Keratinocyte (primary cell): ENCODE measurements at places on chromosomes 11 and 22. TPM values are rescaled to one million over a fixed set of nuclear protein-coding genes. Genes with fewer than 3 reads are reported as not detected.
A peak's percentile ranks its signal among the peaks of the same experiment; 100 is the strongest.

GRCh38 chr22:27546157-27546935 is 255.2 kb downstream of the MN1 start:
- no peak for DNase-seq
- no peaks in the 10 kb centered on the region for H3K27me3 ChIP-seq
- H3K36me3 ChIP-seq = no peaks in the 10 kb centered on the region

The POGLUT3 gene
- 1.4 to 3.7 TPM (median 2.5 TPM) in 3 replicates for polyA plus RNA-seq

- H3K36me3 ChIP-seq = no peaks in the 10 kb centered on the region
- no peak for DNase-seq
- H3K27ac ChIP-seq = no peak overlapping the region
- H3K27me3 ChIP-seq = no peaks in the 10 kb centered on the region
- H3K4me1 ChIP-seq = no peaks in the 10 kb centered on the region
Observed at GRCh38 chr11:22561283-22561682, 64.3 kb downstream of the FANCF start.

The ZNRF3 gene
- 2.1 to 4.0 TPM (median 2.6 TPM) in 3 replicates for polyA plus RNA-seq

The ROBO4 gene
- polyA plus RNA-seq = 0.94 to 2.3 TPM (median 0.98 TPM) in 3 replicates

GRCh38 chr11:123202155-123203151 is 7.4 kb upstream of the CLMP start:
- H3K27me3 ChIP-seq = no peaks in the 10 kb centered on the region
- H3K36me3 ChIP-seq = no peaks in the 10 kb centered on the region
- no peak for DNase-seq
- H3K4me3 ChIP-seq = no peak overlapping the region
- no peak overlapping the region for H3K27ac ChIP-seq

The WBP2NL gene
- polyA plus RNA-seq = 0.04 to 0.07 TPM in 2 of 3 replicates, not detected in the other

The PTPRJ gene
- 0.57 to 0.84 TPM (median 0.58 TPM) in 3 replicates for polyA plus RNA-seq

GRCh38 chr11:46534711-46535110 is 59.1 kb downstream of the AMBRA1 start:
- DNase-seq = no peak
- no peaks in the 10 kb centered on the region for H3K36me3 ChIP-seq
- no peak overlapping the region for H3K4me3 ChIP-seq
- no peak overlapping the region for H3K27ac ChIP-seq

The OR2AG2 gene
- polyA plus RNA-seq = 0.04 to 0.11 TPM (median 0.08 TPM) in 3 replicates

The DENND6B gene
- polyA plus RNA-seq = 0.94 to 3.1 TPM (median 1.4 TPM) in 3 replicates

The USP28 gene
- polyA plus RNA-seq = 24.1 to 37.4 TPM (median 31.0 TPM) in 3 replicates

- peaks cover 23% of the 10 kb centered on the region for H3K4me1 ChIP-seq
- H3K4me3 ChIP-seq = peak overlapping the region; percentile 95
- H3K36me3 ChIP-seq = no peaks in the 10 kb centered on the region
Observed at GRCh38 chr22:35840302-35840739, 122.6 kb downstream of the APOL5 start.

- no peaks in the 10 kb centered on the region for H3K36me3 ChIP-seq
- no peak overlapping the region for H3K27ac ChIP-seq
- H3K4me3 ChIP-seq = no peak overlapping the region
- peak; percentile 13 for DNase-seq
Observed at GRCh38 chr11:44036811-44037657, 10.7 kb upstream of the ACCSL start.

- H3K4me1 ChIP-seq = peaks cover 10% of the 10 kb centered on the region
- H3K36me3 ChIP-seq = no peaks in the 10 kb centered on the region
- no peak for DNase-seq
Observed at GRCh38 chr11:113876798-113877669, 1.7 kb upstream of the USP28 start.

DNA sequence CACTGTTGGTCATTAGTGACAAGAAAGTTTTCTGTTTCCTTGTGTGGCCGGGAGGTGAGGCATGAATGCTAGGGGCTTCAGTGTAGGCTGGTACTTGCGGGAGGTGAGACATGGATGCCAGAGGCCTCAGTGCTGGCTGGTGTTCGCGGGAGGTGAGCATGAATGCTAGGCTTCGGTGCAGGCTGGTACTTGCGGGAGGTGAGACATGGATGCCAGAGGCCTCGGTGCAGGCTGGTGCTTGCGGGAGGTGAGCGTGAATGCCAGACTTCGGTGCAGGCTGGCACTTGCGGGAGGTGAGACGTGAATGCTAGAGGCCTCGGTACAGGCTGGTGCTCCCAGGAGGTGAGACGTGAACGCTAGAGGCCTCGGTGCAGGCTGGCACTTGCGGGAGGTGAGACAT is 48.4 kb downstream of the ANO1 start:
- H3K27ac ChIP-seq = no peak overlapping the region
- H3K27me3 ChIP-seq = no peaks in the 10 kb centered on the region
- peaks cover 6% of the 10 kb centered on the region for H3K36me3 ChIP-seq
- H3K4me3 ChIP-seq = no peak overlapping the region
- DNase-seq = peak; percentile 55

The OSM gene
- not detected in 3 replicates for polyA plus RNA-seq

The VSIG10L2 gene
- polyA plus RNA-seq = 0.01 to 0.22 TPM (median 0.09 TPM) in 3 replicates

The INSC gene
- polyA plus RNA-seq = 0.08 to 0.15 TPM (median 0.13 TPM) in 3 replicates

The TRIM49D2 gene
- not detected in 3 replicates for polyA plus RNA-seq

DNA sequence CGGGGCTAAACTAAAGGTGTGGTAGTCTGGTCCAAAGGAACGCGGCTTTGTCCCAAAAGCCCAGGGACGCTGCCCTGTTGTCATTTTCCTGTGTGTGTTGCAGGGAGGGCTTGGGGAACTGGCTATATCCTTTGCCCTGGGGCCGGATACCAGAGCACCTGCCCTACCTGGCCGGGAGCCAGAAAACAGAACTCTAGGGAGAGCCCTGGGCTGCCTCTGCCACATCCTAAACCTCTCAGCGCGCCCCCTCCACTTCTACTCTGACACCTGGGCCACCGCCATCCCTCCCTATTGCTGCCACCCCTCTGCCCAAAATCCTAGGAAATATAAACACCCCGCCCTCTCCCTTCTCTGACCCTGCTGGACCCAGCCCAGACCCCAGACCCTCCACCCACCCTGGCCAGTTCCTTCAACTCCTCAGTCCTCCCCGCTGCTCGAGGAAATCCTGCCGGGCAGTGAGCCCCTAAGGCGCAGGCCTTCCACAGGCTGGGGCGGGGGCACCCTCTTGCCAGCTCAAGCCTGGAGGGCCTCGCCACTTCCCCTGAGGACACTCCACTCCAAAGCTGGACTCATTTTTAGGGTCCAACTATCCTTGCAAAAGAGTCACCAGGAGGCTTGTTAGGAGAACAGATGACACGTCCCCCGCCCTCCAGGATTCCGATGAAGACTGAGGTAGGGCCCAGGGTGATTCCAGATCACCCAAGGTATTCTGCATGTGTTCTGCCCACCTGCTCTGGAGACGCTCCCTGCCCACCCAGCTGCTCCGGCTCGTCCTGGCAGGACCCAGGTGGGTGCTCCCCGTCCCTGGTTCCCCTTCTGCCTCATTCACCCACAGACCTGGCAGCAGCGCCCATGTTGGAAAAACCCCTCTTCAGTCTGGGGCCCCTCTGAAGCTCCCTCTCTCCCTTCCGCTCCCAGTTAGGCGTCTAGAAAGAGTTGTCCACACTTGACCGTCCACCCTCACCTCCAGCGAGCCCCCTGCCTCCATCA is 12.2 kb downstream of the KCTD17 start:
- no peaks in the 10 kb centered on the region for H3K36me3 ChIP-seq
- H3K4me1 ChIP-seq = no peaks in the 10 kb centered on the region
- no peak overlapping the region for H3K4me3 ChIP-seq

The C11orf87 gene
- 0.08 to 0.24 TPM (median 0.22 TPM) in 3 replicates for polyA plus RNA-seq

The NLRP14 gene
- polyA plus RNA-seq = 0.03 TPM in 2 of 3 replicates, not detected in the other

DNA sequence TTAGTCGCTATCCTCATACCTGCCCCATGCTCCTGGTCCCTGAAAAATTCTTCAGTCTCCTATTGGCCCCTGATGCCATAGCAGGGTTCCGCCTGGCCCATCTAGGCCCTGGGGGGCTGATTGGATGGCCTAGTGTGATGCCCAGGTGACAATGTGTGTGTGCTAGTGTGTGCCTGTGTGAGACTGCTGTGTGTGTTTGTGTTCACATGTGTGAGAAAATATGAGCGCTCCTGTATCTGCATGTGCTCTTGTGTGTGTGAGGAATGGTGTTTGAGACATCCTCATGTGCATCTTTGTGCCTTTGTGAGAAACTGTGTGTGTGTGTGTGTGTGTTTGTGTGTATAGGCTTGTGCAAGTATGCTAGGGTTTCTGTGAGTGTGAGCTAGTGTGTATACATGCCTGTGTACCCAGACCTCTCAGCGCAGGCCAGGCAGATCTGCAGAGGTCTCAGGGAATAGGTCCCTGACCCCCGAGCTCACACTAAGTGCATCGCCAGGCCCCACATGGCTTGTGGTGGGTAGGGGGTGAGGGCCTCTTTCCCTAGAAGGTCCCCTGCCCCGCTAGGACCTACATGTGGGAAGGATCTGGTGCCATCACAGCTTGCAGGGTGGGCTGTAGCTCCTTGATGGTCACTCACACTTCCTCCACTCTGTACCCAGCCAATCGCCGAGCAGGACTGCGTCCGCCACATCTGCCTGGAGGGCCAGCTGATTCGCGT is 64.6 kb downstream of the OTOG start:
- DNase-seq = no peak
- H3K27ac ChIP-seq = no peak overlapping the region
- H3K36me3 ChIP-seq = no peaks in the 10 kb centered on the region

- no peaks in the 10 kb centered on the region for H3K27me3 ChIP-seq
- no peak overlapping the region for H3K27ac ChIP-seq
- no peaks in the 10 kb centered on the region for H3K36me3 ChIP-seq
- no peaks in the 10 kb centered on the region for H3K4me1 ChIP-seq
Observed at GRCh38 chr11:84564180-84564866, 1062.8 kb downstream of the DLG2 start.

The CLTCL1 gene
- polyA plus RNA-seq = 11.2 to 19.4 TPM (median 12.4 TPM) in 3 replicates

The DEPDC7 gene
- polyA plus RNA-seq = 15.5 to 29.8 TPM (median 19.3 TPM) in 3 replicates

The CHRM1 gene
- not detected in 3 replicates for polyA plus RNA-seq

GRCh38 chr11:77776455-77776854 is 44.1 kb downstream of the RSF1 start:
- H3K27me3 ChIP-seq = no peaks in the 10 kb centered on the region
- H3K27ac ChIP-seq = no peak overlapping the region
- DNase-seq = no peak
- no peaks in the 10 kb centered on the region for H3K4me1 ChIP-seq
